ENCODE measurements at places on chromosomes 3 and 15.

DNA sequence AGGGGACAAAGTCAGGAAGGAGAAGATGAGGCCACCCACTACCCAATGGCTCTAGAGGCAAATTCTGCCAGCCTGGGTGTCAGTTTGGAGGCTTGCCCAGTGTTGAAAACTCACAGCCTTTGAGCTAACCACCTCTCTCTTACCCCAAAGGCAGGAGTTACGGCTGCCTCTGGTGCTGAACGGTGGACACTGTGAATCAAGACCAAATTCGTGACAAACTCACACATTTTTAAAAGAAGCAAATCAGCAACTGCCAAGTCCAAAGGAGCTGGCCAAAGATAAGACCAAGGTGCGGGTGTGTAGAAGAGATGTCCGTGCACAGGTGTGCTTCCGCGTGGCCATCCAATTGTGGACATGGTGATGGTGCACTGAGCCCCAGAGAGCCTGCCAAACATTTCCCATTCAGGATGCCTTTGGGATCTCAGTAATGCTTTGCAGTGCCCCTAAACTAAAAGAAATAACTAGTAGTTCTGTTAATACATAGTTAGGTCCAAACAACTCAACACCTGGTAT, 74.6 kb downstream of the FAM174B start:
- no peak for DNase-seq
- H3K4me3 ChIP-seq = no peak overlapping the region
- H3K4me1 ChIP-seq = no peaks in the 10 kb centered on the region
- H3K36me3 ChIP-seq = no peaks in the 10 kb centered on the region
- H3K27me3 ChIP-seq = peaks cover 10% of the 10 kb centered on the region

- H3K4me1 ChIP-seq = peaks cover 11% of the 10 kb centered on the region
- no peak overlapping the region for H3K27ac ChIP-seq
- H3K4me3 ChIP-seq = no peak overlapping the region
- no peaks in the 10 kb centered on the region for H3K36me3 ChIP-seq
- no peak for DNase-seq
- peaks cover 9% of the 10 kb centered on the region for H3K27me3 ChIP-seq
Measured at GRCh38 chr3:134260987-134261386, 10.3 kb upstream of the RYK start.

DNA sequence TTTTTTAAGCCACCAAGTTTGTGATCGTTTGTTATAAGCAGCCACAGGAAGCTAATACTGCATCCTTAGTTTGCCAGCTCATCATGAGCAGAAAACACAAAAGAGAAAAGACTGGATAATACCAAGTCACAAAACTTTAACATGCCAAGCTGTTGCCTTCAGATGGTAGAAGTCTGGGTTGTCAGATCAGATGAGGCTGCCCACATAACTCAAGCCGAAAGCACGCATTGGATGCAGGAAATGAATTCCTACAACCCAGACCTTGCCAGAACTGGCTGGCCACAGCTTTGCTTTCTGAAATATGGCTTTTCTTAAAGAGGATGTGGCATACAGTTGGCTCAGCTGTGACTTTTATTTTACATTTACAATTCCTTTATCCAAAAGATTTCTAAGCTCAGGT, 118.3 kb upstream of the NEO1 start:
- H3K36me3 ChIP-seq = no peaks in the 10 kb centered on the region
- H3K27me3 ChIP-seq = peaks cover 16% of the 10 kb centered on the region
- no peaks in the 10 kb centered on the region for H3K4me1 ChIP-seq
- no peak overlapping the region for H3K4me3 ChIP-seq
- no peak for DNase-seq
- no peak overlapping the region for H3K27ac ChIP-seq

DNA sequence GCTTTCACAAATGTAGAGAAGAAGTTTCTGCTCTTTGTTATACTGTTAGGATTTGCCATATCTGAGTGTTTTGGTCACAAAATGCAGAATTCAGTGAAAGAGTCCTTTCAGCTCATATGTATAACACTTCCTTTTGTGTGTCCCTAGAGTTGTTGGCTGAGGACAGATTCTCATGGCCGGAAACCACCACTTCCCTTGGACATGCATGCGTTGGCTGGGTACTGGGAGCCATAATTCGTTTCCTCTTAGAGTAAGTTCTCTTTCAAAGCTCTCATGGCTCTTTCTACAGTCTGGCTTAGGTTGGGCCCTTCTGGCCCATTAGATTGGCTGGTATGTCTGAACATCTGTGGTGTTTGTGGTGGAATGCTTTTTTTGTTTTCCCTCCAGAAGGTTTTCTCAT, 298.5 kb downstream of the DIPK2A start:
- H3K27me3 ChIP-seq = no peaks in the 10 kb centered on the region
- no peak for DNase-seq
- no peak overlapping the region for H3K27ac ChIP-seq
- H3K4me1 ChIP-seq = peaks cover 5% of the 10 kb centered on the region
- H3K36me3 ChIP-seq = no peaks in the 10 kb centered on the region
- no peak overlapping the region for H3K4me3 ChIP-seq

DNA sequence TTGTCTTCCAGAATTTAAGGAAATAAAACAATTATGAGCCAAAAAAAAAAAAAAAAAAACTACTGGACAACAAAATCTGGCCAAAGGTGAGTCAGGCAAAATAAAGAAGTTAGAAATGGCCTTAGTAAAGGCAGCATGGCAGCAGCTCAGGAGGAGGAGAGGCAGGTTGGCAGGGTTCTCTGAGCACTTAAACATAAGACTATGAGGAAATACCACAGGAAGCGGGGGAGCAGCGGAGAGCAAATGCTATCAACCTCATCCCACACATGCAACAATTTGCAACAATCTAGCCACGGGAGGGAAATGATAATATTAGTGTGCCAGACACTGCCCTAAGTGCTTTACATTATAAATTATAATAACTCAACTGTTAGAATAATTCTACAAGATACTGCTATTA, 247.3 kb upstream of the NSMCE3 start:
- DNase-seq = no peak
- no peak overlapping the region for H3K4me3 ChIP-seq
- H3K4me1 ChIP-seq = no peaks in the 10 kb centered on the region
- H3K36me3 ChIP-seq = no peaks in the 10 kb centered on the region
- no peak overlapping the region for H3K27ac ChIP-seq

DNA sequence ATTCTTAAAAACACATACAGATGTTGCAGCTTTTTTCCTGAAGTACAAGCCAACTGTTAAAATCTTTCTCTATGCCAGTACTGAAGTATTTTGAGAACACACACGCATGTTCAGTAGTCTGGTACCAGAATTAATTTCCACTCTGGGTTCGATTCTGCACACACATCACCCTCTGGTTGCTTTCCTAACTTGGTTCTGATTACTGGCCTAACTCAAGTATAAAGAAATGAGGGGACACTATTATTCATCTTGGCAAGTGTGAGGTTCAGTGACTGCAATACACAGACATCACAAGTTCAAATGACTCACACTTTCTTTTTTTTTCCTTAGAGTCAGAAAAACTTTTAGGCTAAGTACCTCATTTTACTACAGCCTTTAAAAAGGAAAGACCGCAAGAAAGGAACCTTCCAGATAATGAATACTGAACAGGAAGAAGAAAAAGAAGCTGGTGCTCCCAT, 37.4 kb upstream of the LDHAL6B start:
- DNase-seq = no peak
- peaks cover 2% of the 10 kb centered on the region for H3K27me3 ChIP-seq
- H3K27ac ChIP-seq = peak overlapping the region; percentile 26
- H3K4me1 ChIP-seq = peaks cover 15% of the 10 kb centered on the region
- H3K36me3 ChIP-seq = peaks cover 8% of the 10 kb centered on the region

GRCh38 chr15:73015493-73015892, 36.8 kb upstream of the NEO1 start:
- no peak overlapping the region for H3K4me3 ChIP-seq
- peaks cover 6% of the 10 kb centered on the region for H3K27me3 ChIP-seq
- peaks cover 2% of the 10 kb centered on the region for H3K4me1 ChIP-seq
- no peak for DNase-seq
- H3K27ac ChIP-seq = no peak overlapping the region

- no peaks in the 10 kb centered on the region for H3K36me3 ChIP-seq
- no peaks in the 10 kb centered on the region for H3K27me3 ChIP-seq
- no peak overlapping the region for H3K27ac ChIP-seq
- no peaks in the 10 kb centered on the region for H3K4me1 ChIP-seq
Measured at GRCh38 chr3:72242326-72242725, 457.4 kb upstream of the PROK2 start.

DNA sequence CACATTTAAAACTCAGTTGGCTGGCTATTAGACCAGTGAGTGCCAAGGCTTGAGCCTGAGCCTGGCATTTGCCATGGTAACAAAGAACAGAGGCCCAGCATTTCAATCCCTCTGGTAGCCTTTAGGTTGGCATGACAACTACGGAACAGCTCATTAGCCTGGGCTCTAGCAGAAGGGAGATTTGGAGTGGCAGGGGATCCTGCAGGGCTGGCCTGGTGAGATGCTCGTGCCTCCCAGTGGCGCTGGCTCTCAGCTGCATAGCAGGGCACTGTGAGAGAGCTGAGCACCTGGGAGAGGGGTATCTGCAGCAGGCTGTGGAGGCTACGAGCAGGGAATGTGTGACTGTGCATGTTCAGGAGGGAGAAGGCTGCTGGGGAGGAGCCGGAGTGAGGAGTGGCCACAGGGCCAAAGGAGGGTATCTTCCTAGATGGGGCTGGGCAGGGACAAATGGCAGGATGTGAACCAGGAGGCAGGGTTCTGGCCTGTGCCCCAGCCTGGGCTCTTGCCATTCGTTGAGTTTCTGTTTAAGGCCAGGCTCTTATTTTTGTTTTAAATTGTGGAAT, 5.6 kb upstream of the ABTB1 start:
- no peaks in the 10 kb centered on the region for H3K4me1 ChIP-seq
- H3K27me3 ChIP-seq = peaks cover 2% of the 10 kb centered on the region
- DNase-seq = no peak
- no peaks in the 10 kb centered on the region for H3K36me3 ChIP-seq
- no peak overlapping the region for H3K27ac ChIP-seq

GRCh38 chr3:46642971-46643370, 30.6 kb downstream of the FAM240A start:
- DNase-seq = no peak
- H3K4me3 ChIP-seq = no peak overlapping the region
- peaks cover 9% of the 10 kb centered on the region for H3K36me3 ChIP-seq
- no peaks in the 10 kb centered on the region for H3K4me1 ChIP-seq

DNA sequence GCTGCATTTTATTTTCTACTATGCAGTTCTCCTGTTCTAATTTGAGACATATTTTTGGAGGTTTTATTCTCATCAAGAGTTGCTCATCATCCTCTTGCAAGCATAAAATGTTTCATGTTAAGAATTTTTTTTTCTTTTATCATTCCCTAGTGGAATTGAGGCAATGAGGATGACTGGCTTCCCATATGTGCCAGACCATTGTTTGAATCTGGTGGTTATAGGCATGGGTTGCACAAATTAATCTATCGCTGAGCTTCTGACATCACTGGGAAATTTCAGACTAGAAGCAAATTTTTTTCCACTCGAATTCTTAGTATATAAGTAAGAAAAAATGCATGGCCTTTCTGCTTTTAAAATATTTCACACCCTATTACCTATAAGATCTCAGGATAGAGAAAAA, 279.1 kb upstream of the PLSCR5 start:
- H3K27me3 ChIP-seq = peaks cover 1% of the 10 kb centered on the region
- no peaks in the 10 kb centered on the region for H3K36me3 ChIP-seq
- DNase-seq = no peak

DNA sequence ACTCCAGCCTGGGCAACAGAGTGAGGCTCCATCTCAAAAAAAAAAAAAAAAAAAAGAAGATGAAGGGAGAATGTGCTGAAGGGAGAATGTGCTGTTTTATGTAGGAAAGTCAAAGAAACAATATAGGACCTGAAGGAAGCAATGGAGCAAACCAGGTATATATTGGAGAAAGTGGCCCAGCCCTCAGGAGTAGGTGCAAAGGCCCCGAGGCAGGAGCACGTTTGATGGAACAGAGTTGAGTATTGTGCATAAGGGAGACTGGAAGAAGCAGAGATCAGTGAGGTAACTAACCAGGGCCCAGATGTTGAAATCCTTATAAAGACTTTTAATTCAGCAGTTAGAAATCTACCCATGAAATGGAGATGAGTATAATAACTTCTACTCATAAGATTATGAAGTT, 79.6 kb downstream of the MAP2K5 start:
- H3K4me1 ChIP-seq = no peaks in the 10 kb centered on the region
- peaks cover 14% of the 10 kb centered on the region for H3K36me3 ChIP-seq
- H3K27me3 ChIP-seq = no peaks in the 10 kb centered on the region
- H3K4me3 ChIP-seq = no peak overlapping the region

DNA sequence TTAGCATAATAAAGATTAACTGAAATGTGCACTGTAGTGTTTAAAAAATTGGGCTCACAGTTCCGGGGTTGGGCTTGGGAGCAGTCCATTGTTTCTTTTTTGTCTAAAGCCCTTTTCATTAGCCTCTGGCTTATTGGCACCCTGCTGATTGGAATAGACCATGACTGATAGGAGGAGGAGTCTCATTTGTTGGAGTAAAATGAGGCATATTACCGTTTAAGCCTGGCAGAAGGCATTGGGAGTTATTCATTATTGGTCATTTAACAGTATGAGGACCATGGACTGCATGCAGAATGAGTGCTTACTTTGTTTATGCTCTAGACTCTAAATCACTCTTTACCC, 139.0 kb upstream of the CGNL1 start:
- no peak overlapping the region for H3K4me3 ChIP-seq
- H3K27me3 ChIP-seq = no peaks in the 10 kb centered on the region
- H3K36me3 ChIP-seq = peaks cover 18% of the 10 kb centered on the region
- no peak for DNase-seq
- H3K27ac ChIP-seq = no peak overlapping the region

DNA sequence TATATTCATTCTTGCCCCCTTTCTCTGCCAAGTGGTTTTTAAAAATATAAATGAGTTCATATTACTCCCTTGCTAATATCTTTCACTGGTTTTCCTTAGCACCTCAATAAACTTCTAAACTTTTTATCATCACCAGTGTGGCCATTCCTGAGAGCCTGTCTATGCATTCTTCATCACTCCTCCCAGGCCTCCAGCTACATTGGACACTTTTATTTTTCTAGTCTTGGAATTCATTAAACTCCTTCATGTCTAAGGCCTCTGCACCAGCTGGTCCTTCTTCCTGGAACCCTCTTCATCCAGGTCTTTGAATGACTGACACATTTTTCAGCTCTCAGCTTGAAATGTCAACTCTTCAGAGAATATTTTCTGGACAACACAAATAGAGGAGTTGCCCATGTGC, 120.4 kb upstream of the P2RY1 start:
- no peaks in the 10 kb centered on the region for H3K27me3 ChIP-seq
- H3K36me3 ChIP-seq = no peaks in the 10 kb centered on the region
- no peaks in the 10 kb centered on the region for H3K4me1 ChIP-seq
- no peak for DNase-seq
- H3K4me3 ChIP-seq = no peak overlapping the region

- H3K27ac ChIP-seq = peak overlapping the region; percentile 36
- H3K4me3 ChIP-seq = no peak overlapping the region
- no peaks in the 10 kb centered on the region for H3K4me1 ChIP-seq
- DNase-seq = no peak
Measured at GRCh38 chr3:183503746-183504145, 51.8 kb downstream of the KLHL6 start.

DNA sequence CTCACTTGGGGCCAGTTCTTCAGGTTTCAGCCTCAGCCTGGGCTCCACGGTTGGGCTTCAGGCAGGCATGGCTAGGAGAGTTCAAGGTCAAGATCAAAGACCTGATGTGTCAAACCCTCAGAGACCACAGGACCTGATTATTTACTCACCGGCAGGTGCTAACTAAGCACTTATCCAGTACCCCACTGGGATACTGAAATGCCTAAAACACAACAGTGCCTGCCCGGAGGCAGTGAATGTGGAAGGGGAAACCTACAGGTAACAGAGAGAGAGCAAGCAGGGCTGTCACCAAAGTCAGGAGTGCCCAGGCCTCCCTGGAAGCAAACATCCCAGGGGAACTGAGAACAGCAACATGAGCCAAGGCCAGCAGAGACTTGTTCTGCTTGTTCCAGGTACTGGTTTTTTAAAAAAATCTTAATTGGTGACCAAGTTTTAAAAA, 6.7 kb downstream of the IDH2 start:
- peaks cover 11% of the 10 kb centered on the region for H3K27me3 ChIP-seq
- H3K36me3 ChIP-seq = no peaks in the 10 kb centered on the region
- peak overlapping the region; percentile 100 for H3K27ac ChIP-seq
- peak overlapping the region; percentile 71 for H3K4me3 ChIP-seq
- DNase-seq = peak; percentile 38
- H3K4me1 ChIP-seq = peaks cover 79% of the 10 kb centered on the region
